Activated CD4-positive, alpha-beta memory T cell treated with anti-CD3 and anti-CD28 coated beads for 36 hours (primary cell): ENCODE measurements at places on chromosomes 1 and 21.

DNA sequence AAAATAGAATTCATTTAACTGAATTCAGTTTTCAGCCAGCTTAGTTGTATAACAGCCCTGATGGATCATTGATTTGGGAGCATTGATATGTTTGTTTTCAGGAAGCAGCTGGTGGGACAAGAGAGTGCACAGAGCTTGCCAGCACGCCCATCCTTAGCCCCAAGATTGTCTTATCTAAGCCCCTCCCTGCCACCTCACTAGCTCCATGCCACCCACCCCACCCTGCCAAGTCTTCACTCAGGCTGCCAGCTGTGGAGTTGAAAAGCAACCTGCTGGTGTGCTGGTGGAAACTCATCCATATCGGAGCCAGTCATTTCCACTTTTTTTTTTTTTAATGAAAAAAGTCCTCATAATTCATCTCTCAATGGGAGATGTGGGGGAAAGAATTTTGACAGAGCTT lies 11.8 kb downstream of the KIRREL1 start:
- no peak for DNase-seq

- DNase-seq: no peak
Observed at GRCh38 chr1:10819198-10819901, 22.9 kb upstream of the CASZ1 start.

DNA sequence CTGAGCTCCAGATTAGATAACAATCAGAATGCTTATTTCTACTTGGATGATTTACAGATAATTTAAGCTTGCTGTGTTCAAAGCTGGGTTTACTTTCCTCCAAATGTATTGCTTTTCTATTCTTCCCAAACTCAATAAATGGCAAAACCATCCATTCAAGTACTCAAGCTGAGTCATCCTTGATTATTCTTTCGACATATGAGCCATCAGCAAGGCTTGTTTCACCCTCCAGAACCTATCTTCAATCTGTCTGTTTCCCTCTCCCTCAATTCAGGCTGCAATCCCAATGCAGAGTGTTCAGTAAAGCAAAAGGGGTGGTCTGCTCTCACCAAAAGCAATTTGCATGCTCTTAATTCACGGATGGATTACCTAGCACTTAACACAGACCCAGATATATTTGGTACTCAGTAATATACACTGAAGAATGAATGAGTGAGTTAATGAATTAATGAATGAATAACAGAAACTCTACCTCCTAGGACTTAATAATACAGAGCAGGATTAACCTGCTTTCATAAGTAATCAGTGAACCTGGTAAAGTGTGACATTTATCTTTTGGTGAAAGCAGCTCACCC lies 41.9 kb downstream of the DDR2 start:
- no peak for DNase-seq

DNA sequence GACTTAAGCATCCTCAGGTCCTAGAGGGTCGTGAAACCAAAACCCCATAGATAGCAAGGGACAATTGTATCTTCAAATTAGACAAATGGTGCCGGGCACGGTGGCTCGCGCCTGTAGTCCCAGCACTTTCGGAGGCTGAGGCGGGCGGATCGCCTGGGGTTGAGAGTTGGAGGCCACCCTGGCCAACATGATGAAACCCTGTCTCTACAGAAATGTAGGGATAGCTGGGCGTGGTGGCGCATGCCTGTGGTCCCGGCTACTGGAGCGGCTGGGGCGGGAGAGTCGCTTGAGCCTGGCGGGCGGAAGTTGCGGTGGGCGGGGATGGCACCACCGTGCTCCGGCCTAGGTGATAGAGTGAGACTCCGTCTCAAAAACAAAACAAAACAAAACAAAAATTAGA lies 780.6 kb downstream of the BRINP3 start:
- DNase-seq: no peak

DNA sequence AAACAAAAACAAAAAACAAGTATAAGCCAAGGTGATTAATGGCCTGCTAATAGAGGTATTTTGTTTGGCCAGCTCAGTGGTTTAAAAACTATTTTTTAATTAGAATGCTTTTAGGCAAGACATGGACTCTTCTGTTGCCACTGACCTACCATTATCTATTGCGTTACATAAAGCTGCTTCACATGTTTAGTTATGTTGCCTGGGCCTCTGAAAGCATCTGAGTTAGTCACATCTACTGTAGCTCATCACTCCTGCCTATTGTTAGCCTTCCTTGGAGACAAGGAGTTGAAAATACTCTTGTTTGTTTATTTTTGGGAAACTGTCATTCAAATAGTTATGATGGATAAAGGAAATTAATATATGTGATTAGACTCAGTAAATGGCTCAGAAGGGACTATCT lies 14.3 kb downstream of the DNAJB4 start:
- DNase-seq: no peak

DNA sequence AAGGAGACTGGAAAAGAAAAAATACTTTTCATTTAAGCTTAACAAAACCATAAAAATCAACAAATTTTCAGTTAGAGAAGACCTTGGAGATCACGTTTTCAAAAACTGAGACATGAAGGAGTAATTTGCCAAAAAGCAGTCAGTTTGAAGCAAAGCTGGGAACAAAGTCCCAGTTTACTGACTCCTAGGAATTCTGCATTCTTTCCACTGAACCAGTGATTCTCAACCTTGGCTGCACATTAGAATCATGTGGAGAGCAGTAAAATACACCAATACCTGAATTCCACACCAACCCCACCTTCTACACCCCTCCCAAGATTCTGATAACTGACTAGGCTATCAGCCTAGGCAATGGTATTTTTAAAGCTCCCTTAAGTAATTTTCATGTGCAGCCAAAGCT lies 73.5 kb downstream of the PRPF38A start:
- DNase-seq: no peak

DNA sequence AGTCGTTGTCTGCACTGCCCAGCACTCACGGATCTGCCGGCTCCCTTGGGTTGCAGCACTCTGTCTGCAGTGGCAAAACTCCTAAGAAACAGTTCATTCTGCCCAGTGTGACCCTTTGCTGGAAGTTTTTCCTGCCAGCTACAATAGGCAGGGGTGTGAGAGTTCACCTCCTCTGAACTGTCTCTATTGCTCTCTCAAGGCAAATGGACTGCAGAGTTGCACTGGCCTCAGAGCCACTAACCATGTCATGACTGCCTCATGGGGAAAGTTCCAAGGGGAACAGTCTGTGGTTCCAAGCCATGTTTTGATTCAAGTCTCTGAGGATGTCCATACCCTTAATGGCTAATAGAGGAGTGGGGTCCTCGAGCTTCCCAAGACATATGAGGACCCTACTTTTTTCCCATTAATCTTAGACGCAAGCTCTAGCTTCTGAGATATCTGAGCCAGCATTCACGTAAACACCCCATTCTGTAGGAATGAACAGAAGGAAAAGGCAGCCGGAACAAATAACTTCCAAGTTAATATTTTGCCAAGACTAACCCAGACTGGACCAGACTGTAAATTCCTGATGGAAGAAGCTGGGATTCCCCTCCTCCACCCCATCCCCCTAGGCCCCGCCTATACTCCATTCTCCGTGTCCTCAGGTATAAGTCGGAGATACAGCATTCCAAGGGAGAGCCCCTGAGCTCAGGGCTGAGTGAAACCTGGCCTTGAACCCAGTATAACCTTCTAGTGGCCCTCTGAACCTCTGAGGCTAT lies 93.8 kb upstream of the AKT3 start:
- DNase-seq: no peak

GRCh38 chr21:46014828-46015227 lies 33.3 kb downstream of the COL6A1 start:
- no peak for DNase-seq

DNA sequence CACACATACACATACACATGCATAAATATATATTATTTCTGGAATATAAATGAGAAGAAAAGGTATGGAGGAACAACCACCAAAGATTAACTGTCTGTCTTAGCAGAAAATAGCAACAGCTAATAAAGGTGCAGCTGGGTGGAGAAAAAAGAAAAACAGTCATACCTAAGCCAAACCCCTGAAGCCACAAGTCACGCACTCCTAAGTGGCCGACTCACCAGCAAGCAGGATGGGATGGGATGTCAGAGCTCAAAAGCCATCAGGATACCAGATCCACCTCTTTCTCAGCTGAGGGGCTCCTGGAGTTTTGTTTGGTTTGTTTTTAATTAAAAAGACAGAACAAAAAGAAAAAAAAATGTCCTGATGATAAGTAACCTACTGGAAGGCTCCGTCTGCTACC lies 64.7 kb upstream of the HIVEP3 start:
- no peak for DNase-seq

GRCh38 chr1:36944883-36945282 lies 89.4 kb downstream of the GRIK3 start:
- no peak for DNase-seq

DNA sequence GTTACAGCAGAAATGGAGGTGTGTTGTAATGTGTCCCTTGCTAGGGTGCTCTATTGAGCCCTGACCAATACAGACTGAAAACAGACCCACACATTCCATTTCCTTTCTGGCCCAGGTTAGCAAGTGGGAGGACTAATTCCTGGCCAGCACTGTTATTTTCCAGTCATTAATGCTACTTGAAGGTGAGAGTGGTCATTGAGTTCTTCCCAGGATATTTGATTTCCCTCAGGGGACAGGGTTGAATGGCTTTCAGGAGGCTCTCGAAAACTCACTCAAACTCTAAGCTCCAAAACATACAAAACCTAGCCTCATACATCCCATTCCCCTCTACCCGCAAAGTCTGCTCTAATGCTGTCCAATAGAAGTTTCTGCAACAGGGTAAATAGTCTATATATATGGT lies 6.2 kb downstream of the LRRC52 start:
- DNase-seq: no peak

DNA sequence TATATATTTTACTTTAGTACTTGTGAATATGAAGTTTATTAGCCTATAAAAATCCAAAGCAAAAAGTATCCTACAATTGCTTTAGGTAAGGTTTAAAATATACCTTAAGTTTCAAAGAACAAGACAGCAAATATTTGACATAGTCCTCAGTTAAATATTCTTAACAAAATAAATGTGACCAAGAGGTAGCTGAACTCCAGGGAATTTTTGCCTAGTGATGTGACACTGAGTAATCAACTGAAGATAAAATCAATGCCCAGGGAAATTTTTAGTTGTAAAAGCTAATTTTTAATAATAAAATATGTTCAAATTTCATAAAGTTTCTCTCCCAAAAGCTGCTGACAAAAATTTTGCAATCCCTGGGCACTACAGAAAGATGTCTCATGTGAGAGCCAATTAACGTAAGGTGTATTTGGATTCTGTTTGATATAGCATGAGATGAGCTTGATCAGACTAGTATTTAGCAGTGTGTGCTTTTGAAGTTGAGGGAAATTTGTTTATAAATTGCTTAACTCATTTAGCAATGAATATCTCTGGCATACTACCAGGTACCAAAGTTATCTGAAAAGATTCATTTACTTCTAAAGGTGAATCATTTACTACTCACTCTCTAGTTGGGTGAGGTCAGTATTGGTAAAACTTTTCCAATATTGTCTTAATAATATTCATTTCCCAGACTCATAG lies 80.2 kb upstream of the PALMD start:
- no peak for DNase-seq

DNA sequence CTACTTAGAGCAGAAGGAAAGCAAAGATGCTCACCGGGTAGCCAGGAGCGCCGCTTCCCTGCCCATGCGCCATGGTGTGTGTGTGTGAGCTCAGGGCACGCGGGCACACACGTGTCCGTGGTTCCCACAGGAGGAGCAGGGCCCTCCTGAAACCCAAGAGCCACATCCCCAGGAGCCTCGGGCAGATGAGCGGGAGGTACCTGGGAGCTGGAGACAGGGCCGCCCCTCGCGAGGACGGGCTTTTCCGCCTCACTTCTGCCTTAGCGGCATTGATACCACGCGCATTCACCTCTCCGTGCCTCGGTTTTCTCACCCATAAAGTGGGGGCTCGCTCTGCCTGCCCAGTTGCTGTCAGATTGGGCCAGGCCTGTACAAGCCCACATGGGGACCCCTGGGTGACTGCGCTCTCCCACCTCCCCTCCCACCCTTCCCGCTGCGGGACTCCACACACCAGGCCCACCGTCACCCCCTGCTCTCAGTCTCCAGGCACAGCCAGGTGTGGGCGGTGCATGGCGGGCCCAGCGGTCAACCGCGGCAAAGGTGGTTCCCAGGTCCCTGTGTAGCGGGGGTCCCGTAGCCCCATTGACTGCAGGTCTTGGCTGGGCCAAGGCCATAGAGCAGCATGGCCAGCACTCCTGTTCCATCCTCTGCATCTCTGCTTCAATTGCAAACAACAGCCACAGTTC lies 66.3 kb downstream of the SIK1 start:
- no peak for DNase-seq

DNA sequence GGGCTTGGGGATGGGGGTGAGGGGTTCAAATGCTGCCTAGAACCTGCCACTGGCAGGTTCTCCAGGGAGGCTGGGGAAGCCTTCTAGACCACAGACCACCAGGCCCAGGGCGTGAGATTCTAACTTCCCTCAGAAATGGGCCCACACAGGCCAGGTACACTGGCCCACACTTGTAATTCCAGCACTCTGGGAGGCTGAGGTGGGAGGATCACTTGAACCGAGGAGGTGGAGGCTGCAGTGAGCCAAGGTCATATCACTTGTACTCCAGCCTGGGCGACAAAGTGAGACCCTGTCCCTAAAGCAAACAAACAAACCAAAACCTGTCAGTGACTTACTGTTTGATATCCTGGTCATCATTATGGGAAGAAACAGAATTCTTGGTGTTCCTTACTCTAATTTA lies 31.7 kb downstream of the OPTC start:
- no peak for DNase-seq

- no peak for DNase-seq
Observed at GRCh38 chr1:193553564-193553963, 367.2 kb upstream of the B3GALT2 start.

- no peak for DNase-seq
Observed at GRCh38 chr1:237509748-237510147, 381.0 kb downstream of the ZP4 start.

- DNase-seq: no peak
Observed at GRCh38 chr1:183125279-183125999, 60.6 kb upstream of the LAMC2 start.

DNA sequence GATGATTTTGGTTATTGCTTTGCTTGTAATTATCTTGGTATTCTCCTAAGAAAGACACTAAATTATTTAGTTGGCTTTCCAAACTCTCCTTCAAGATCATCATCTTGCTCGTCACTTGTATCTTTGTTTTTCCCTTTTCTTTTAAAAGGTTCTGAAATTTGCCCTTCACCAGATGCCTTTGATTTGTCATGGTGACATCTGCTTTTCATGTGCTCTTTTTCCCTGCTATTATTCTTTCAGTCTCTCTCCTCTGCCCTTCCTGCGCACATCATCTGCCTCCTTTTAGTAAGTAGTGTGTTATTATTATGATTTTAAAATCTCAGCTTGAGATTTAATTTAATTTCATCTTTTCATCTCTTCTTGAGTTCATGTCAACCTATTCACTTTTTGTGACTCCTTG lies 92.1 kb downstream of the BACH1 start:
- DNase-seq: no peak

GRCh38 chr1:4657960-4658541 lies 3.6 kb downstream of the AJAP1 start:
- DNase-seq: no peak

DNA sequence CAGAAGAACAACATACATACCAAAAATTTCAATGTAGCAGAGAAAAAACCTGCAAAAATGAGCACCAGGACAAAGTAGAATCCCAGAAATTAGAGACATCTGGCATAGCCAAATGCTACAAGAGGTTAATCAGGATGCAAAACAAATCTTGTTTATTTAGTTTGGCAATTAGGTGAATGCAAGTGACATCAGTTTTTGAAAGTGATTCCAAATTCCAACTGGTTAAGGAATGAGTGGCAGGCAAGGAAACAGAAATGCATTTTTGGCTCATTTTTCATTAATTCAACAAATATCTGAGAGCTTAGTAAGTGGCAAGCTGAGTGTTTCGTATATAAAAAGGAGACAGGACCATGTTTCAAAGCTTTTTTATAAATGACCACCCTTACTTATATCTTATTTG lies 21.3 kb downstream of the SCAF4 start:
- DNase-seq: no peak
